ENCODE measurements at places on chromosomes 3 and 15.

GRCh38 chr15:58484791-58485600 lies 53.2 kb downstream of the LIPC start:
- DNase-seq = peak; percentile 43

GRCh38 chr3:100526613-100527346 lies 34.4 kb downstream of the TMEM45A start:
- no peak for DNase-seq

- no peak for DNase-seq
Observed at GRCh38 chr3:185488465-185488864, 10.4 kb downstream of the TMEM41A start.

DNA sequence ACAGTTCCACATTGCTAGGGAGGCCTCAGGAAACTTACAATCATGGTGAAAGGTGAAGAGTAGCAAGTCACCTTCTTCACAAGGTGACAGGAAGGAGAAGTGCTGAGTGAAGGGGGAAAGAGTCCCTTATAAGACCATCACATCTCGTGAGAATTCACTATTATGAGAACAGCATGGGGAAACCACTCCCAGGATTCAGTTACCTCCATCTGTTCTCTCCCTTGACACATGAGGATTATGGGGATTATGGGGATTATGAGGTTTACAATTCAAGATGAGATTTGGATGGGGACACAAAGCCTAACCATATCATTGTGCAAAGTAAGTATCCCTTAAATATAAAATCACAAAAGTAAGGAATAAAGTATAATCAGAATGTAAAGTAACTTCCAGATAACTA lies 375.9 kb upstream of the NAALADL2 start:
- no peak for DNase-seq

DNA sequence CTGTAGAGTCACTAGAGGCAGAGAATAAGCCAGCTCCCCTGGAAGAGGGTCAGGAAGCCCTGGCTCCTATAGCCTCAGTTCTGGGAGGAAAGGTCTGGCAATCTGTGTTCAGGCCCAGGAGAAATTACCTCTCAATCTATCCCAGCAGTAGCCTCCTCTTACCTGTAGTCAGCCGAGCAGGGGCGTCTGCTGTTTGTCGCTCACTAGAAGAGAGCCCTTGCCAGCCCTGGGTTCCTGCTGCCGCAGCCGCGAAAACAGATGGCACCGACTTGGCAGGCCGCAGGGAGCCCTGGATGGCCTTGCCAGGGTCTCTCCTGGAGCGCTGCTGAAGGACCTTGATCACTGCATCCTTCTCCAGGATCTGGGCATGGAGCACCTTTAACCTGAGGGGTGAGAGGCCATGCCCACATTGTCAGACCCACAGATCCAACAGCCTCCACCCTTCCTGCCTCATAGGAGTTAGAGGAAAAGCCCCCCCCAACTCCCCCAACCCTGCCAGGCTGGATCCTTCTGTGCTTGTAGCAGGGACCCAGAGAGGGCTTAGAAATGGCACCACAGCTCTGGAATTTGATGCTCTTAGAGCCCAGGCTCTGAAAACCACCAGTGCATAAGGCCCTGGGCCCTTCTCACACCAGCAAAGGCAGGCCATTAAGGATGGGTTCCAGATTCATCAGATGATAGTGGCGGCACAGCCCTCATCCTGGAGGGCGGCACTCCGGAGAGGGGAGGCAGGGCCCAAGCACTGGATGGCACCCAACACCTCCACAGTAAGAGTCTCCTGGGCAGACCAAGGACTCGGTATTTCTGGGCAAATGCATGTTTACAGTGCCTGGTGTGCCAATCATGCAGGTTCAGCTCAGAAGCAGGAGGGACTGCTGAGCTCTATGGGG lies 14.9 kb downstream of the AMOTL2 start:
- no peak for DNase-seq
